ENCODE measurements at places on chromosomes 1 and 21.

DNA sequence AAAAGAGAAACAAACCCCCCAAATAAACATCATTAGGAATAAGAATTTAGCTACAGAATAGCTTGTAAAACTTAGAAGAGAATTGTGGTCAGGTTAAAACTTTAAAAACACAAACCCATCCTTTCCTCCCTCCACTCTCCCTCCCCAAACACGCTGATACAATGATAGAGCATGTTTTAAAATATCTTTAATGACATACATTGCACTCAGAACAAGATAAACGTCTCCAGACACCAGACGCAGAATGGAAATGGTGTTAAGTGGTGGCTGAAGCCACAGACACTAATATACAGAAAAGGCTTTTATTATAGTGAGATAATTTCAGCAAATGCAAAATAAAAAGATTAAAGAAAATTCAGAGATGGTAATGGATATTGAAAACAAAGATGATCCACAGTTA lies 58.9 kb upstream of the SAMD13 start:
- no peak for DNase-seq

DNA sequence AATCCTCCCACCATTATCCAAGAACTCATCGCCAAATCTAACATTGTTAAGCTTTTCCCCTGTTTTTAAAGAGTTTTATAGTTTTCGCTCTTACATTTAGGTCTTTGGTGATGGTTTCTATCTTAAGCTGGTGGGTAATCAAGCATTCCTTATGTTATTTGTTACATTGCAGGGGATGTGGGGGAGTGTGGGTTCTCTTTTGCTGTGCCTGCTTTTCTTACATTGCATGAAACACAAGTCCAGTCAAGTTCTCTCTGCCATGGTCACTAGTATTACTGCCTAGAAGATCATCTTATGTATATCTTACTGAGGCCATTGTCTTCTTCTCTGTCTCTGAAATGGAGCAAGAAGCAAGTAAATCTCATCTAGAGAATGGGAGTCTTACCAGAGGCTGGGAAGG lies 27.3 kb upstream of the S100A7 start:
- no peak for DNase-seq

GRCh38 chr1:214493126-214493796 lies 58.1 kb downstream of the PTPN14 start:
- DNase-seq, result no peak

DNA sequence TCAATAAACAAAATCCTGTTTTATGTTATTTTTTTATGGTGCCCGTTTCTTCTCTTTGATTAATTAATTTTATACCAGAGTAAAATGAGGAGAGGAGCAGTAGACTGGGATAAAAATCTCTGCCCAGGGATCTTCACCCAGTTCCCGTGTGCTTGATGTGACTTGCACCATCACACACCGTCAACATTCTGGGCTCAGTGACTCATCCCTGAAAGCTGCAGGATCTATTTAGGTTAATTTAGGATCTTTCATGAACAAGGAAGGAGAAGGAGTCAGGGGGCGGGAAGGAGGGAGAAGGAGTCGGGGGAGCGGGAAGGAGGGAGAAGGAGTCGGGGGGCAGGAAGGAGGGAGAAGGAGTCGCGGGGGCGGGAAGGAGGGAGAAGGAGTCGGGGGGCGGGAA lies 182.4 kb downstream of the SMYD3 start:
- DNase-seq, result no peak

DNA sequence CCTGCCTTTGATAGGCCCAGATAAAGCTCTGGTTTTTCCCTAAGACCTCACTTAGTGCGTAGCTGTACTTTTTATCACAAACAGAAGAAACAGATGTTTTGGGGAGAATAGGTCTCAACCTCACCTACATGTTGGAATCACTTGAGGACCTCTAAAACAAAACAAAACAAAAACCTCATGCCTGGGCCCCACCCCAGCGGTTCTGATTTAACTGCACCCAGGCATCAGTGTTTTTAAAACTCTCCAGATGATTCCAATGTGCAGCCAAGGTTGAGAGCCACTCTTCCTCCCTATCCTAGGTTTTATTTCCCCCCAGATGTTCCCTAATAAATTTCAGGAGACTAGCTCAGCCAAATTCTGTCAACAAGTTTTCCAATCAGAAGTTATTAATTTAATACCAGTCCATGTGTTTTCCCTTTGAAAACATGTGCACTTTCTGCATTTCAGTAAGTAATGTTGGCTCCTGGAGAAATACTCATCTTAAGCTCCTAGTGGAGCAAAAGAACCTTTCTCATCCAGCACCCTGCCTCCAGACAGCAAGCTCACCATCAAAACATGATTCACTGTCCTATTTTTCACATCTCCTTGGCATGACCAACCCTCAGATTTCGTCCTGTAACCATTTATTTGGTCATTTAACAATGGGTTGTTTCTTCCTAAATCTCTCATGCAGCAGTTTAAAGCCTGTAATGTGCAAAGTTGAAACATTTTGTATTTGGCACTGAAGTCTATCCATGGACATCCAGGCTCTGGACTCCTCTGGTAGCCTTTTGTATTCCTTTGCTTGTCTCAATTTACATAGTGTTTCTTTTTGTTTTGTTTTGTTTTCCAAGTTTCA lies 27.5 kb downstream of the LRRC8C start:
- no peak for DNase-seq

GRCh38 chr1:166169182-166169581 lies 2.4 kb upstream of the FAM78B start:
- no peak for DNase-seq

- no peak for DNase-seq
Observed at GRCh38 chr1:229105109-229105508, 165.8 kb upstream of the RAB4A start.

DNA sequence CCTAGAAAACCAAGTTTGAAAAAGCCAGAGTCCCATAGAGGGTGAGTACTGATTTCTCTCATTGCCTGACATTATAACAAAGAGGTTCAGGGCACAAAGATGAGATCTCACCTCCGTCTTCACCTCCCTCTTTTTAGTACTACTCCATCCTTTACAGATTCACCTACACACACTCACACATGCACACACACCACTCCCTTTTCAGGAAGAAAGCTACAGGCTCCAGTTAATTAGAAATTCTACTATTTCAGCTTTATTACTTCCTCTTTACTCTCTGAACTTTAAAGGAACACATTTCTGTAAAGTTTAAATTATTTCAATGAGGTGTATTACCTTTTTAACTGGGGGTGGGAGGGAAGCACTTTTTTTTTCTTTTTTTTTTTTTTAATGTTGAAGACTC lies 59.6 kb upstream of the PRDX6 start:
- DNase-seq, result no peak

DNA sequence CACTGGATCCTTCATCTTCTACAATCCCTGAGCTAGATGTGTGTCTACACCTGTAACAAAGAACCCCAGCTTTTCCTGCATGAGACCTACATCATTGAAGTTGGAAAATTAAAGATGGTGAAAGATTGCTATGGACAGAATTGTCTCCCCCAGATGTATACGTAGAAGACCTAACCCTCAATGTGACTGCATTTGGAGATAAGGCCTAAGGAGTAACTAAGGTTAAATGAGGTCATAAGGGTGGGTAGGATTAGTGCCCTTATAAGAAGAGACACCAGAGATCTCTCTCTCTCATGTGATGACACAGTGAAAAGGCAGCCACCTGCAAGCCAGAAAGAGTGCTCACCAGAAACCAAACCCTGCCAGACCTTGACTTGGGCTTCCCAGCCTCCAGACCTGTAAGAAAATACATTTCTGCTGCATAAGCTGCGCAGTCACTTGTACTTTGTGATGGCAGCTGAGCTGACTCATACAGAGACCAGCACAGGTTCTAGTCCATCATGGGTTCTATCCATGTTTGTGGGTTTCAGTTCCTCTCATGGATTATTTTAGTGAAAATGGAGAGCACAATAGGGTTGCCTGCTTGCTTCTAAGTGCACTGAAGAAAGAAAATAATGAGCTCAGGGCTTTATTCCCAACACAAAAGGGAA lies 180.8 kb downstream of the TPR start:
- DNase-seq, result no peak

Measured in NCI-H1092 treated with DMSO at 0.1 percent for 48 hours (cell line).